Keratinocyte (primary cell): ENCODE measurements at places on chromosomes 7 and 10.

DNA sequence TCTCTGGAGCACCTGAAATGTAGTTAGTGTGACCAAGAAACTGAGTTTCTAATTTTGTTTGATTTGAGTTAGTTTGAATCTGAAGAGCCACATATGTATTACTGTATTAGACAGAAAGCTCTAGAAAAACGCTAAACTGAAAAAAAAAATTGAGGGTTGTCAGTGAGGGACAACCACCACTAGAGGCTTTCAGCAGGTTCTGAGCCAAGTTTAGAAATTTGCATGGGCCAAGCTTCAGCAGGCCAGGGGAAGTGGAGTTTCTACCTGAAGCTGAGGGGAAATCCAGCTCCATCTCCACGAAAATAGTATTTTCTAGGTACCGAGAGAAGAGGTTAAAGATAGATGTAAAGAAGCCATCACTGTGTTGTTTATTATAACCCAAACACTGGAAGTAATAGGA lies 77.9 kb upstream of the PLXNA4 start:
- no peak for DNase-seq

DNA sequence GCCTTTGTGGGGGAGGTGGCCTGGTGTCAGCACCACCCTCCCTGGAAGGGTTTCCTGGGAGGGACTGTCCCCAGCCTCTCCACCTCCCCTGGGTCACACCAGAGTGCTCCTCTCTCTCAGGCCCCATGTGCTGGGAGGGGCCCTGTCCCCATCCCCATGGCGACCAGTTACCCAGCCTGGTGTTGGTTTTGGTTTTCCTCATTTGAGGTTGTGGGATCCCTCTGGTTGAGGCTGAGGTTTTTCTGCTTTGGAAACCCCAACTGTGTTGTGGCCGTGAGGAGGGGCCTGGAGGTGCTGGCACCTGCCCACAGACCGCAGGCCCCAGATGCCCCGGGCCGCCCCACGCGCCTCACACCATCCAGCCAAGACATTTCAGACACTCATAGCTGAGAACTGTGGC lies 106.3 kb downstream of the GRK5 start:
- DNase-seq = no peak

DNA sequence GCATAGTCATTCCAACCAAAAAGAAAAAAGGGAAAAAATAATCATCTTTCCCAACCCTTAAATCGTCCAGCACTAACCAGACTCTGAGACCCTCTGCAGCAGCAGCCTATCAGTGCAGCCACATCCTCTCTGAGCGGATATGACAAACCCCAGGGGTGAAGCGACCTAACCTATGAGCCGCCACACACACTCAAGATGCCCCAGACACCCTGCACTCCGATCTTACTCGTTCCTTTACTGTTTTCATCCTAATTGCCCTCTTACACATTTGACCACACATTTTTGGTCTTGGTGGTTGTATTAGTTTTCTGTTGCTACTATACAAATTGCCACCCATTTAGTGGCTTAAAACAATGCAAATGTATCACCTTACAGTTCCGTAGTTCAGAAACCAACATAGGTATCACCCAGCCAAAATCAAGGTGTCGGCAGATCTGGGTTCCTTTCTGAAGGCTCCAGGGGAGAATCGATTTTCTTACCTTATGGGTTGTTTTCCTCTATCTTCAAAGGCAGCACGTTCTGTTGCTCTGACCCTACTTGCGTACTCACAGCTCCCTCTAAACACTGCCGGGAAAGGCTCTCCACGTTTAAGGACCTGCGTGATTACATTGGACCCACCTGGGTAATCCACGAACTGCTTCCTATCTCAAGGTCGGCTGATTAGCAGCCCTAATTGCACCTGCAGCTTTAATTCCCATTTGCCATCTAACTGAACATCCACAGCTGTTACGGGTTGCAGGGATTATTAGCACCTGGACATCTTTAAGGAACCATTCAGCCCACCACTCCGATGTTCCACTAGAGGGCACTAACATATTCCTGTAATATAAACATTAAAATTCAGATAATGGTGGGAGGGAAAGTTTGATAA lies 37.3 kb upstream of the PRSS1 start:
- DNase-seq = no peak

GRCh38 chr10:34791947-34792346 lies 23.1 kb downstream of the PARD3 start:
- DNase-seq = peak; percentile 76

- no peak for DNase-seq
These were observed 2.6 kb upstream of the NEURL1 start for GRCh38 chr10:103490986-103491314.

GRCh38 chr7:33986951-33987947 lies 81.9 kb downstream of the BMPER start:
- peak; percentile 93 for DNase-seq

DNA sequence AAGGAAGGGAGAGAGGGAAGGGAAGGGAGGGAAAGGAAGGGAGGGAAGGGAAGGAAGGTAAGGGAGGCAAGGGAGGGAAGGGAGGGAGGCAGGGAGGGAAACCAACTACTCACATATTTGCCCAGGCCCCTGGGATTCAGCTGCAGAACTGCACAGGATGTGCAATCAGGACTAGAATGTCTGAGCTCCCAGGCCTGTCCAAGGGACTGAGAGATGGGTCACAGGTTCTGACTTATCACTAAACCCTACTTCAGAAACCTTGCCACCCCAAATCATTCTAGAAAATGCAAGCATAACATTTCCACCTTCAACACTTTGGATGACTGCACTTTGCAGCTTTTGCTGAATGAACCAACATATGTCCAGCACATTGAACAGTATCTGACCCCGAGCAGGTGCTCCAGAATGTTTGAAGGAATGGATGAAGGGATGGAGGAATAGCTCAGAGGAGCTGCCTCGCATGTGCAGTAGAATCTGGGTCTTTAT lies 245.3 kb downstream of the KCNMA1 start:
- DNase-seq = no peak

- DNase-seq = no peak
These were observed 67.0 kb upstream of the ITGB1 start for GRCh38 chr10:33025039-33025438.

DNA sequence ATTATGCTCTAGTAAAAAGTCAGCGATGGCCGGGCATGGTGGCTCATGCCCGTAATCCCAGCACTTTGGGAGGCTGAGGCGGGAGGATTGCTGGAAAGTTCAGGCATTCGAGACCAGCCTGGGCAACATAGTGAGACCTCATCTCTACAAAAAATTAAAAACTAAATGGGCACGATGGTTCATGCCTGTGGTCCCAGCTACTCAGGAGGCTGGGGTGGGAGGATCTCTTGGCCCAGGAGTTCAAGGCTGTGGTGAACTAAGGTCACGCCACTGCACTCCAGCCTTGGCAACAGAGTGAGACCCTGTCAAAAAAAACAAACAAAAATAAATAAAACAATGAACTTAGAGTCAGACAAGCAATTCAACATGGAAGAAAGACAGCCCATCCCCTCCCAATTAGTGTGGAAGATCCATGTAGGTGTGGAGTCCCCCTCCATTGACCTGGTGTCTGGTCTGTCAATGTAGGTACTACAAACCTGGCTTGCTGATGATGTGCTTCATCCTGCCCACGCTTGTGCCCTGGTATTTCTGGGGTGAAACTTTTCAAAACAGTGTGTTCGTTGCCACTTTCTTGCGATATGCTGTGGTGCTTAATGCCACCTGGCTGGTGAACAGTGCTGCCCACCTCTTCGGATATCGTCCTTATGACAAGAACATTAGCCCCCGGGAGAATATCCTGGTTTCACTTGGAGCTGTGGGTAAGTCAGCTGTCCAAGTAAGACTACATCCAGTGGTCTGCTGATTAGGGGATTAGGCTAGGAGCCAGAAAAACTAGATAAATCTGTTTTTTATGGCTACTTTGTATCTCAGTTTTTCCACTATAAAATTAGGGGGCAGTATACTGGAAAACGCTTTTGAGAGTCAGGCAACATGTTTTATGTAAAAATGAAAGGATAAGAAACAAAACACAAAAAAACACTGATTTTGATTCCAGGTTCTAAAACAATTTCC lies 9.3 kb downstream of the SCD start:
- DNase-seq = no peak

GRCh38 chr7:139675127-139676125 lies 102.4 kb downstream of the HIPK2 start:
- DNase-seq = no peak

GRCh38 chr7:152411389-152411788 lies 24.4 kb downstream of the KMT2C start:
- DNase-seq = no peak

- no peak for DNase-seq
These were observed 2.8 kb downstream of the KCTD7 start for GRCh38 chr7:66631471-66631870.

GRCh38 chr10:48814933-48815332 lies 124.7 kb downstream of the LRRC18 start:
- DNase-seq = no peak

- no peak for DNase-seq
These were observed 18.5 kb upstream of the CHCHD1 start for GRCh38 chr10:73763343-73763742.

DNA sequence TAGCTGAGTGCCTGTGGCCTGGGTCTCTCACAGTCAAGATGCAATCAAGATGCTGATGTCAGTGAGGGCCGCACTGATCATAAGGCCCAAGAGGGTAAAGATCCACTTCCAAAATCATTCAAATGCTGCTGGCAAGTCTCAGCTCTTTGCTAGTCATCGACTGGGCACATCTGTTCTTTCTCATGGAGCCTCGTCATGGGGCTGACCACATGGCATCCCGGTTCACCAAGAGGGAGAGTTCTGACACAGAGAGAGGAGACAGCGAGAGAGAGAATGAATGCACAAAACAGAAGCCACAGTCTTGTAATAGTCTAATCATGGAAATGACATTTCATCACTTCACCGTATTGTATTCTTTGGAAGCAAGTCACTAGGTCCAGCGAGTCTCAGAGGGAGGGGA lies 1067.5 kb upstream of the C7orf33 start:
- DNase-seq = no peak

DNA sequence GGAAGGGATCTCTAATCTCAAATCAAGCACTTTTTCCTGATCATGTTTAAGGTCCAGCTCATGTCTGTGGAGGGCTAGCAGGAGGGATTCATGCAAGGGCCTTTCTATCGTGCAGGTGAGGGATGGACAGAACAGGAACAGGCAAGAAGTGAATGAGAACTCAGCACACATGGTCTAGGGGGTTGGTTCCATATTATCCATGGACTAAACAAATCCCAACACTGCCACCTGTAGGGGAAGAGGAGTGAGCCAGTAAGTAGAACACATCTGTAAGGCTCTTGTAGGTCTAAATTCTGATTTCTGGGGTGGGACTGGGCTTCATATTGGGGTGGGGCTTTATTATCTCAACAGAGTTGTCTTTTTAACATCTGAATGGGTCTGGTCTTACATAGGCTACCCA lies 138.0 kb upstream of the TARP start:
- no peak for DNase-seq

DNA sequence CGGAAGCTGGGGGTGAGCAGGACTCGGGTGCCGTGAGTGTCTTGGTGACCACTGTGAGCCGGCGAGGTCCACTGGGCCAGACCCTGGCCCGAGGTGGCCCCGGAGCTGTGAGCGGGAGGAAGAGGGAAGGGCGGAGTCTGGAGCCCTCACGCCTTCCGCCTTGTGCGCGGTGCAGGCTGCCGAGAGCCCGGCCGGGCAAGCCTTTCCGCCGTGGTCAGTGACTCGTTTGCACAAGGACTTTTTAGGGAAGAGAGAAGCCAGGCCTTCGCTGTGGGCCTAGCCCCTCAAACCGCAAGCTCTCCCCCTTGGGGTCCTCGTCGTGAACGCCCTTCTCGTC lies 40.9 kb upstream of the ZNF32 start:
- no peak for DNase-seq

DNA sequence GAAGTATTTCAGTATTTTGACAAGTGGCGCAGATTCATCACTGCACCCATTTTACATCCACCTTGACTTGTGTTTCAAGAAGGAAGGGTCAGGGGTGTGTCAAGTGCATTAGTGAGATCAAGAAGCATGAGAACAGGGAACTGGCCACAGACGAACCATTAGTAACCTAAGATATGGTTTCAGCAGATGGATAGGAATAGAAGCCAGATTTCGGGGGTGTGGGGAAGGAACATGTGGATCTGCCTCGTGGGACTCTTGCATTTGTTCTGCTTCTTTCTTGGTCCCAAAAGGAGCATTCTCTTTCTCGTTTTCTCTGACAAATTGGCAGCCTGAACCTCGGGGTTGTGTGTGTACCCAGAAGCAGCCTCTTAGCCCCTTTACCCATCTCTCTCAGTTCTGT lies 9.6 kb downstream of the DENND2A start:
- DNase-seq = no peak

GRCh38 chr10:33917069-33917780 lies 582.8 kb upstream of the NRP1 start:
- no peak for DNase-seq

GRCh38 chr10:51272555-51272954 lies 198.3 kb downstream of the PRKG1 start:
- DNase-seq = no peak

- DNase-seq = no peak
These were observed 11.1 kb downstream of the SYPL1 start for GRCh38 chr7:106100863-106101629.

- no peak for DNase-seq
These were observed 31.1 kb downstream of the CRTAC1 start for GRCh38 chr10:97999066-97999922.

GRCh38 chr10:29446327-29446726 lies 157.5 kb downstream of the LYZL1 start:
- DNase-seq = no peak

DNA sequence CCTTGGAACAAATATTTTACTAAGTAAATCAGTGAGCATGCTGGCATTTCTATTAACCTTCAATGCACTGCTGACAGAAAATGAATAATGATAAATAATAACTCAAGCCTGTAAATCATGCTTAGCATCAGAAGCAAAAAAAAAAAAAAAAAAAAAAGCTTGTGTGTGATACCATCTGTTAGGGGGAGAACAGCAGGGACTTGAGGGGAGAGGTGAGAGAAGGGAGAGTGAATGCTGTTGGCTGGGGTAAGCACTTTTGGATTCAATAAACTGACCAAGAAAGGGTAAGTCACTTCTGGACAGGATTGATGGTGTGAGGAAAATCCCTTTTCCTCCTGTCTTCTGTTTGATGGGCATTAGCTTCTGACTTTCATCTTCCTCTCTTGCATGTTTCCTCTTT lies 996.4 kb downstream of the KCNMA1 start:
- no peak for DNase-seq

DNA sequence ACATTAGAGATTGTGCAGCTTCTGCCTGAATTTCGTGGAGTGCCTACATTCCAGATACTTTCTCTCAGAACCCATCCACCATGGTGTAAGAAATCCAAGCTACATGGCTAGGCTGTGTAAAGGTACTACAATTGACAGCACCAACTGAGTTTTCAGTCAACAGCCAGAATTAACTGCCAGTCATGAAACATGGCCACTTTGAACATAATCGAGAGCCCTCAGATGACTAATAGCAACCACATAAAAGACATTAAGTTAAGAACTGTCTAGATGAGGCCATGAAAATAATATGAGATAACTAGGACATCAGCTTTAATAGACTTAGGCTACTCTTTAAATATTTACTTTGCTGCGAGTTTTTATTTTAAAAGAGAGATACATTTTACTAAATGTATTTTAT lies 1106.8 kb upstream of the LRRTM3 start:
- DNase-seq = no peak

DNA sequence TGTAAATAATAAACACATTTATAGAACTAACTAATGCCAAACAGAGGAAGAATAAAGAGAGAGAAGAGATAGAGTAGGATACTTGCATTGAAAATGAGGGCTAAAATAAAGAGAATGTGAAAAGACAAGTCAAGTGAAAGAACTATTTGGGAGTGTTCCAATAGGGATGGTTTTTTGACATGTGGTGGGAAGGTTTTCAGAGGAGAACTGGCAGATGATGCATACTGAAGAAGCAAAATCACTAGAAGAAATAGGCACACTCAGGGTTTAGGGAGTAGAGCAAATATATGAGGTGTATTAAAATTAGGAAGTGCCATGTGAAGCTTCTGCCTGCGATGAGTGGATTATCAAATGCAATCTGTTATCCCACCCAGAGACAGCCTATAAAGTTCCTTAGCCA lies 744.8 kb downstream of the REEP3 start:
- no peak for DNase-seq
